CD14-positive monocyte (primary cell): ENCODE measurements at places on chromosomes 5 and 9.

DNA sequence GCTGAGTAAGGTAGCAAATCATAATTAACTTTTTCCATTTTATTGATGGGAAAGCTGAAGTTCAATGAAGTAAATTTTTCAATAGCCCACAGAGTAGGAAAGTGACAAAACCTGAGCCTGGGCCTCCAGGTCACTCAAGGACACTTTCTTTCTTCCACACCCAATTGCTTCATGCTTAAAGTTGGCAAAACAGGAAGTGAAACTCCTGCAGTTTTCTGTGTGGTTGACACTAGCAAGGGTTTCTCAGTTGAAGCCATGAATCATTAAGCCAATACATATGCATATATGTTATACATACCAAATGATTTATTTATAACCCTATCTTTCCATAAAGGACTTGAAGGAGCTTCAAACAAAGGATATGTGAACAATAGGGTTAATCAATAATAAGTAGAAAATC is 13.9 kb downstream of the TLR4 start:
- DNase-seq: peak; percentile 88

DNA sequence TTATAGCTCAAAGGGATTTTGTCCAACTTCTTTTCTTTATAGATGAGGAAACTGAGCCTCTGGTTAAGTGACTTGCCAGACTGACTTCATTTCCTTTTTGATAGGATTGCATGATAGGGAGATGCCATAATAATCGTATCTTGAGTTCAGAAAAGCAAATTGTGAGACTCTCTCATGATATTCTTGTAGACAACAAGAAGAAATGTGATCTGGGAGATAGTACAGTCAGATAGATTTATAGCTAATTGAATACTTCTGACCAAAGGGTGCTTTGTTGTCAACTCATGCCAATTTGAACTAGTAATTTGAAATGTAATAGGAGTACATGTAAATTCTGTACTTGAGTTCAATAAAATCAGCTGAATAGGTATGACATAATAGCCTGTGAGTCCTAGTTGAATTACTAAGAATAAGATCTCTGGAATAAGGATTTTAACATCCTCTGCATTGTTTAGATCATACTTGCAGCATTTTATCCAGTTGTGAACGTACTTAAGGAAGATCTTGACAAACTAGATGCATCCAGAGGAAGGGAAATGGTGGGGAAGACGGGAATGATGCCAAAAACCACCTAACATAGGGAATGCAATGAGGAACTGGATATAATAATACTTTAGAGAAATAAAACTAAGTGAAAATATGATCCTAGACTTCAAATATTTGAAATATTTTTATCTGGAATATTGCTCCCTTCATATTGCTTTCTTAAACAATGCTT is 25.5 kb downstream of the CWC27 start:
- no peak for DNase-seq

- no peak for DNase-seq
Observed at GRCh38 chr5:93580927-93581445, at the start of gene NR2F1-AS1. Gene NR2F1-AS1 (minus strand): TSS chr5:93581219.

GRCh38 chr5:170363671-170364070 is 25.5 kb downstream of the KCNMB1 start:
- peak; percentile 91 for DNase-seq

DNA sequence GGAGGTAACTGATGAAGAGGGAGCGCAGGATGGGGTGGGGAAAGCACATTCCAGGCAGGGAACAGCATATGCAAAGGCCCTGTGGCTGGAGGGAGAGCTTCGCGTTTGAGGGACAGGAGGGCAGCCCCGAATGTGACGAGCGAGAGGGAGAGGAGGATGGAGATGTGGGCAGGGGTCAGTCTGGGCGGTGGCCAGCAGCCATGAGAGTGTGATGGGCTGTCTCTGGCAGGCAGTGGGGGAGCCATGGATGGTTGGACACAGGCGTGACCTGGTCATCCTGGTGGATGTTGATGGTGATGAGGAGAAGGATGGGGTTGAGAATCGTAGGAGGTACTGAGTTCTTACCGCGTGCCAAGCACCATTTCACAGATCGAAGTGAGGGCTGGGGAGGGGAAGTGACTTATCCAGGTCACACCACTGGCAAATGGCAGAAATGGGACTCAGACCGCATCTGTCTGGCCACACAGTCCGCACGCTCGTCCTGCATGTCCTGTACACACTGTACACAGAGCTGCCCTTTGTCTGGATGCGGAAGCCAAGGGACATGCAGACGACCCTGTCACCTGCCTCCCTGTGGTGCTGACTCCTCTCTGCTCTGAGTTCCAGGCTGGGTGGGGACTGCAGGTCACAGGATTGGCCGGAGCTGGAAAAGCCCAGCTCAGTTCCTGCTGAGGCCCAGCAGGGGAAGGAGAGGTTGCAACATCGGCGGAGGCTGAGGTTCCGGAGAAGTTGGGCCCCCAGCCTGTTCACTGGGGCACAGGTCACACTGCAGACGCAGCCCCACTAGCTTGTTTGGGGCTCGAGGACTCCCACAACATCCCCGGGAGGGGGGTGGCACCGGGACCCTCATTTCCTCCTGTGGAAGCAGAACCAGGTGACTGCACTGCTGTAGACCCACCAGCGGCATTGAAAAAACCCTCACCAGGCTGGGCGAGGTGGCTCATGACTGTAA is 165.6 kb upstream of the IER5L start:
- DNase-seq: peak; percentile 97

DNA sequence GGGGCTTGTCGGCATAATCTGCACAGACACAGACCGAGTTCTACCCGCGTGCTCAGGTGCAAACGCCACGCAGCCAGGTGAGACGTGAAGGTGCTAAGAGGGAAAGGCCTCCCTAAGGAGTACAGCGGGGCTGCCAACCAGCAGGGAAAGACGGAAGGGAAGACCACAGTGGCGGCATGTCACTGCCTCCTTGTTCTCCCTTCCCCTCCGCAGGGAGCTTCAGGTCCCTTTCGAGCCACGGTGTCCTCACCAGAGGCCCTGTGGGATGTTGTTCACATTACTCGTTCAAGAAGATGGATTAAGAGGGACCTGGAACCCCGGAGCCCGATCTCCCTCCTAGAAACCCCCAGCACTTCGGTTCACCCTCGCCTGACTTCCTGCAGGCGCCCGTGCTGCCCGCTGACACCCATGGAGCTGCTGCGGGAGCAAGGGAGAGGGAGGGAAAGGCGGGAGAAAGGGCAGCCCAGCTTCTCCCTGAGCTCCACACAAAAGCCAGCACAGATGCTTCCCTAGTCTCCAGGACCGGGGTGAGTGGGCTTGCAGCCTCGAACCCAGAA is 686 bp downstream of the BRD9 start:
- DNase-seq: no peak

- DNase-seq: no peak
Observed at GRCh38 chr9:3541206-3541605, 15.4 kb upstream of the RFX3 start.

DNA sequence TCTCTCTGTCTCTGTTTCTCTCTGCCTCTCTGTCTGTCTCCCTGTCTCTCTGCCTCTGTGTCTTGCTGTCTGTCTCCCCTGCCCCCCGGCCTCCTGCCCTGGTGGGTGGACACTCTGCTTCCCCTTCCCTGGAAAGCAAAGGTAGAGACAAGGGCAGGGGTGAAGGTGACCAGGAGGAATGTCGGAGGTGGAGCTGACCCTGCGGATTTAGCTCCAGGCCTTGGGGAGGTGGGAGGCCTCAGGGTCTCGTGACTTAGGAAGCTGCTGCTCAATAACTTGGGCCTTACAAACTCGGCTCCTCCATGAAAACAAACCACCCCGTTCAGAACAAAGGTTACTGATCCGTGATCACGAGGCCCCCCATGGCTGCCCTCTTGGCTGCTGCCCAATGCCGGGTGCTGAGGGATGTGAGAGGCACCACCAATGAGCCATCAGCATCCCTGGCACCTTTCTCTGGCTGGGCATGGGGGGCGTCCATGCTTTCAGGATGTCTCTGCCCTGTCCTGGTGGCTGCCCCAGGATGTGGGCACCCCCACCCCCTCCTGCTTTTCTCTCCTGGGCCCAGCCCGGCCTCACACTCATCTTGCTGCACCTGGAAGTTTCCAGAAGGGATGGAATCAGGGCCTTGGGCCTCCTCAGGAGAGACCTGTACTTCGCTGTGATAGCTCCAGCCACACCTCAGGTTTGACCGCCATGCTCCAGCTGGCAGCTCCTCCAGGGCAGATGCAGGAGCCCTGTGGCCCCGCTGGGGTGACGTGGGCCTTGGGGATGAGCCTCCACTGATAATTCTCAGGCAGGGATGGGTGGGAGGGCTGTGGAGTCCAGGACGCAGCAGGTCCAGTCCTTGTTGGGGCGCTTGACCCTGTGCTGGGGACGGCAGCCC is 14.8 kb upstream of the SLC6A19 start:
- DNase-seq: no peak
